ENCODE measurements at places on chromosomes 13 and 19.

DNA sequence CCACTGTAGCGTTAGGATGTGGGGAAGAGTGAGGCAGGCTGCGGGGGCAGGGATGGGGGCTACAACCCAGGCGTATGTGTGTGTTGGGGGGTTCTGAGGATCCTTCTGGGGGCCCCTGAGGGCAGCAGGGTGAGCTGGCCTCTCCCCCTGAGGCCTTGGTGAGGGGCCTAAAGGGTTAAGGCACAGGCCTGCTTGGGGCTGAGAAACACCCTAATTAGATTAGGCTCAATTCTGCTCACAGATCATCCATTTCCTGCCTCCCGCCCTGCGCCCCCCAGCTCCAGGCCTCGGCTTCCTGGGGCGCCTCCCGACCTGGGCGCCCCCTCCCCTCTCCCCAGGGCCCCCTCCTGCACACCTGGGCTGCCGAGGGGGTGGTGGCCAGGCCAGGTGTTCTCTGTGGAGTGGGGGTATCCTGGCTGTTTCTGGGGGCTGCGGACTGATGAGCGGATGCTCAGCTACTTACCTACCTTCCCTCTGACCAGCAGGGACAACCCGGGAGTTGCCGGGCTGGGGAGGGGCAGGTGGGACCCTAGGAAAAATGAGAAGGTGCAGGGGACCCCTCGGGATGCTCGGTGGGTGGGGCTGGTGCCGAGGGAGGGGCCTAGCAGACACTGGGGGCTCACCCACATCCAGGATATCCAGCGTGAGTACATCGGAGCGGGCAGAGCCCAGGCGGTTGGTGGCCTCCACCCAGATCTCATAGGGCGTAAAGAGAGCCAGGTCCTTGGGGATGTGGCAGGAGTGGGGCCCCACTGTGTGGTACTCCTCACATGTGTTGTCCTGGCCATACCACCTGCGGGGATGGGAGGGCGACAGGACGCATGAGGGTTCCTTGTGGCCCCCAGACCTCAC is 8.6 kb downstream of the CRLF1 start:
- H3K36me3 ChIP-seq: no peaks in the 10 kb centered on the region
- no peaks in the 10 kb centered on the region for H3K27me3 ChIP-seq
- DNase-seq: no peak
- peaks cover 4% of the 10 kb centered on the region for H3K4me1 ChIP-seq
- H3K27ac ChIP-seq: no peak overlapping the region
- H3K4me3 ChIP-seq: no peak overlapping the region

- no peak for DNase-seq
- H3K36me3 ChIP-seq: no peaks in the 10 kb centered on the region
- H3K27me3 ChIP-seq: peaks cover 36% of the 10 kb centered on the region
- no peak overlapping the region for H3K4me3 ChIP-seq
Observed at GRCh38 chr13:36430247-36431203, 1.8 kb upstream of the CCNA1 start.

- H3K27ac ChIP-seq: peak overlapping the region; percentile 71
- DNase-seq: peak; percentile 45
- peak overlapping the region; percentile 3 for H3K4me3 ChIP-seq
- H3K27me3 ChIP-seq: no peaks in the 10 kb centered on the region
Observed at GRCh38 chr13:48891586-48891985, 84.1 kb upstream of the FNDC3A start.

DNA sequence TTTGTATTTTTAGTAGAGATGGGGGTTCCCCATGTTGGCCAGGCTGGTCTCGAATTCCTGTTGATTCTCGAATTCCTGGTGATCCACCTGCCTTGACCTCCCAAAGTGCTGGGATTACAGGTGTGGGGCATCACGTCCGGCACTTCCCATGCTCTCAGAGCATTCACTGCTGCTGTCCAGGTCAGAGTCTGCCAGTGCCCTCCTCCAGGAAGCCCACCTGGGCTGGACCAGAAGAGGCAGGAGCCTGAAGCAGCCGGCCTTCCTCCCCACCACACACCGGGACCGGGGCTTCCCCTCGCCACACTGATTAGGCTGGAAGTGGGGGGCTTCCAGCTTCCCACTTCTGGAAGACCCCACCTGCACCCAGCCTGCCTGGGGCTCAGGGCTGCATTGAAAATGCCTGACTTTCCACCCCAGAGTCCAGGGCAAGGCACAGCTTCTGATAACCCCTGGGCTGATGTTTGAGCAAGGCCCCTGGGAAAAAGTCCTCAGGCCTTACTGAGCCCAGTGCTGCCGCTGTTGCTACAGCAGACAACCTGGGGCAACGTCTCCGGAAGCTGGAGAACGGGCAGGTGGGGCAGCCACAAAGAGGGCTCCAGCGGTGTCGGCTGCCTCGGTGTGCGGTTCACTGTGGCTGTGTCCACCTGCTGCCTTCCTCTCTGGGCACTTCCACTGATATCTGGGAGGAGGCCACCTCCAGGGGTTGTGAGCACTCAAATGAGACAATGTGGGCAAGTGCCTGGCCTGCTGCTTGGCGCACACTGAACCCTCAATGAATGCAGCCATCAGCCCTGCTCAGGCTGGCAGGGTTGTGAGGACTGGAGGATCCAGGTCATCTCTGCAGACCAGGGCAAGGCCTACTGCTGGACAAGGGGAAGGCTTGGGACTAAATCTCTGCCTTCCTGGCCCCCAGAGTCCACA is 22.6 kb downstream of the CEBPA start:
- H3K4me1 ChIP-seq: peaks cover 1% of the 10 kb centered on the region
- no peak overlapping the region for H3K27ac ChIP-seq
- no peak overlapping the region for H3K4me3 ChIP-seq
- no peak for DNase-seq
- H3K36me3 ChIP-seq: no peaks in the 10 kb centered on the region

DNA sequence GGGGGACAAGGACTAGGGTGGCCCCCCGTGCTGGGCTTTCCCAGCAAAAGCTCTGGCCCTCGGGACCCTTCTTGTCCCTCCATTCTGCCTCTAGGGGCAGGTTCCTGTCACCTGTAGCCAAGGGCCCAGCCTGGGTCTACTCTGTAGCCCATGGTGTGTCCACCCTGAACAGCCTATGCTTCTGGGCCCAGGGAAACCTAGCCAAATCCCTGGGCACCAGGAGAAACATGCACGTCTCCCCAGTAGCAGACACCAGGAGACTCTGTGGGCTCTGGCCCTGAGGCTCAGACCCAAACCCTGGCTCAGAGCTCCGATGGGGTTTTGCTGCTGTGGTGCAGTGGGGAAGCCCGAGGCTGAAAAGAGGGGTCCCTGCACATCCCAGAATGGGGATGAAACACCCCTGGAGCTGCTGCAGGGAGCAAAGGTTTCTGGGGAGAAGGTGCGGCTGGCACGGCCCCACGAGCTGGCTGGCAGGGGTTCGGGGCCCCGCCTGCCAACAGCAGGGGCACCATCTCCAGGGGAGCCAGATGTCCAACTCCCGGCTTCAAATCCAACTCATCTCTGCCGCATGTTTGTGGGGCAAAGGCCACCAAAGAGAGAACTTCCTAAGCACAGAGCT is 18.2 kb downstream of the CEBPG start:
- no peak for DNase-seq
- H3K36me3 ChIP-seq: peaks cover 3% of the 10 kb centered on the region
- H3K27me3 ChIP-seq: no peaks in the 10 kb centered on the region

DNA sequence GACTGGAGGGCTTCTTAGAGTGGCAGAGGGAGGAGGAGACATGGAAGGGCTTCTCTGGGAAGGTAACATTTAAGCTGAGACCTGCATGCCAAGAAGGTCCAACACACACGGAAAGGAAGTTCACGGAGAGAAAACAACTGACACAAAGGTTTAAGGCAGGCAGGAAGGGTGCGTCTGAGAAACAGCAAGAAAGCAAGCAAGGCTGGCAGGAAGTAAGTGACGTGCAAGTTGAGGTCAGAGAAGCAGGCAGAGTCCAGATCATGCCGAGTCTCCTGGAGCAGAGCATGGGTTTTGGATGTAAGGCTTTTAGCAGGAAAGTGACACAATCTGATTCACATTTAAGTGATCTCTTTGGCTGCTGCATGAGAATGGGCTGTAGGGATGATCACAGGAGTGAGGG is 60.5 kb downstream of the ATP7B start:
- DNase-seq: no peak
- no peak overlapping the region for H3K4me3 ChIP-seq
- H3K36me3 ChIP-seq: no peaks in the 10 kb centered on the region
- H3K27ac ChIP-seq: no peak overlapping the region

GRCh38 chr19:9674663-9675357 is at the start of gene ZNF562:
Gene ZNF562, minus strand, starts transcription at chr19:9675100. Its CDS starts 14,356 bp downstream, at chr19:9660744.
- H3K27me3 ChIP-seq: no peaks in the 10 kb centered on the region
- no peaks in the 10 kb centered on the region for H3K4me1 ChIP-seq
- peak; percentile 33 for DNase-seq
- peak within 1 kb of the TSS; percentile 55 for H3K4me3 ChIP-seq
- H3K27ac ChIP-seq: peak within 1 kb of the TSS; percentile 94
- H3K36me3 ChIP-seq: peaks cover 13% of the 10 kb centered on the region

DNA sequence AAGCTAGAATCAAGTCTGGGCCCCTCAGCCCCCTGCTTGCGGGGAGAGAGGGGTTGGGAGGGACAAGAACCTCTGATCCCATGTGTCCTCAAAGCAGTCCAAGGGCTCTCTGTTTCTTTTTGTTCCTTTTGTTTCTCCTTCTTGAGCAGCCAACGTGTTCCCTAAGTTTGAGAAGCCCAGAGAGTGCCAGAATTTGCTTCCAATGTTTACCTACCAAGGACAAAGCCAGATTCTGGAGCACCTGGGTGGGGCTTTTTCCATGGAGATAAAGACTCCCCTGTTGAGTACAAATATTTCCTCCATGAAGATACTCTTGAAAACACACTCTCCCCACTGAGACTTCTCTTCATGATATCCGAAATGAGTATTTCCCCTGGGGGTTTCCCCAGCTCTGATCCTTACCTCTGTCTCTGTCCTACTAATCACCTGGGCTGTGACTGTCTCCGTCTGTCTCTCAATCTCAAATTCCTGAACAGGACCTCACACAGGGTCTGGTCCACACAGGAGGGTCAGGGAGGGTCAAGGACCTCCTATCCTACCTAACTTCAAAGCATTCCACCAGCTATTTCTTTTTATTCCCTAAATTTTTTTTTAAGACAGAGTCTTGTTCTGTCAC is 27.4 kb downstream of the CD177 start:
- no peaks in the 10 kb centered on the region for H3K27me3 ChIP-seq
- H3K27ac ChIP-seq: no peak overlapping the region
- no peaks in the 10 kb centered on the region for H3K36me3 ChIP-seq
- no peak for DNase-seq
- H3K4me1 ChIP-seq: peaks cover 6% of the 10 kb centered on the region

Measured in keratinocyte (primary cell).